ENCODE measurements at places on chromosomes 7 and 10. TPM values are rescaled to one million over a fixed set of nuclear protein-coding genes. Genes with fewer than 3 reads are reported as not detected.

GRCh38 chr7:112414855-112415490 lies 35.3 kb upstream of the IFRD1 start:
- peaks cover 16% of the 10 kb centered on the region for H3K4me1 ChIP-seq
- no peak overlapping the region for H3K4me3 ChIP-seq
- no peaks in the 10 kb centered on the region for H3K27me3 ChIP-seq
- DNase-seq = no peak

DNA sequence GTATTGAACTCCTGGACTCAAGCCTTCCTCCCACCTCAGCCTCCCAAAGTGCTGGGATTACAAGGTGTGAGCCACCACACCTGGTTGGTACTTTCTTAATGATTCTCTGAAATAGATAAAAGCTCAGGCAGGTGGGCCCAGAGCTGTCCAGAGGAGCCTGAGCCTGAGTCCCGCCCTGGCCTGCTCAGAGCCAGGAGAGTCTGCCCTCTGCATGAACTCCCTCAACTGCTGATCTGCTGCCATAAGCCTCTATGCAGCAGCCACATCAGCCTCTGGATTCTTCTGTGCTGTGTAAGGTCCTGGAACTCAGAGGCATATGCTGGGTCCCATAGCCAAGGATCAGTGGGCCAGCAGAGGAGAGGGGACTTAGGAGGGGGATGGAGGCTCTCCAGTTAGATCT lies 23.1 kb upstream of the DDIT4 start:
- H3K27ac ChIP-seq = peak overlapping the region; percentile 74
- H3K36me3 ChIP-seq = no peaks in the 10 kb centered on the region
- no peak overlapping the region for H3K4me3 ChIP-seq

GRCh38 chr10:48768144-48768766 lies 83.6 kb downstream of the WDFY4 start:
- DNase-seq = no peak
- H3K4me1 ChIP-seq = no peaks in the 10 kb centered on the region
- no peak overlapping the region for H3K27ac ChIP-seq

- no peak overlapping the region for H3K27ac ChIP-seq
- peaks cover 39% of the 10 kb centered on the region for H3K27me3 ChIP-seq
- DNase-seq = no peak
- peak overlapping the region; percentile 54 for H3K4me3 ChIP-seq
- peaks cover 51% of the 10 kb centered on the region for H3K4me1 ChIP-seq
These were observed 1.0 kb downstream of the NPM3 start for GRCh38 chr10:101781984-101782810.

GRCh38 chr7:42886129-42886528 lies 25.7 kb downstream of the C7orf25 start:
- H3K36me3 ChIP-seq = no peaks in the 10 kb centered on the region
- H3K4me3 ChIP-seq = no peak overlapping the region
- H3K27me3 ChIP-seq = no peaks in the 10 kb centered on the region
- peaks cover 9% of the 10 kb centered on the region for H3K4me1 ChIP-seq
- no peak overlapping the region for H3K27ac ChIP-seq

GRCh38 chr7:148935451-148935850 lies 51.4 kb upstream of the EZH2 start:
- no peaks in the 10 kb centered on the region for H3K27me3 ChIP-seq
- DNase-seq = no peak
- H3K4me3 ChIP-seq = no peak overlapping the region
- no peak overlapping the region for H3K27ac ChIP-seq
- no peaks in the 10 kb centered on the region for H3K4me1 ChIP-seq

- H3K27me3 ChIP-seq = no peaks in the 10 kb centered on the region
- H3K4me1 ChIP-seq = no peaks in the 10 kb centered on the region
- DNase-seq = no peak
- H3K36me3 ChIP-seq = no peaks in the 10 kb centered on the region
These were observed 279.9 kb upstream of the SORCS1 start for GRCh38 chr10:107444443-107444842.

DNA sequence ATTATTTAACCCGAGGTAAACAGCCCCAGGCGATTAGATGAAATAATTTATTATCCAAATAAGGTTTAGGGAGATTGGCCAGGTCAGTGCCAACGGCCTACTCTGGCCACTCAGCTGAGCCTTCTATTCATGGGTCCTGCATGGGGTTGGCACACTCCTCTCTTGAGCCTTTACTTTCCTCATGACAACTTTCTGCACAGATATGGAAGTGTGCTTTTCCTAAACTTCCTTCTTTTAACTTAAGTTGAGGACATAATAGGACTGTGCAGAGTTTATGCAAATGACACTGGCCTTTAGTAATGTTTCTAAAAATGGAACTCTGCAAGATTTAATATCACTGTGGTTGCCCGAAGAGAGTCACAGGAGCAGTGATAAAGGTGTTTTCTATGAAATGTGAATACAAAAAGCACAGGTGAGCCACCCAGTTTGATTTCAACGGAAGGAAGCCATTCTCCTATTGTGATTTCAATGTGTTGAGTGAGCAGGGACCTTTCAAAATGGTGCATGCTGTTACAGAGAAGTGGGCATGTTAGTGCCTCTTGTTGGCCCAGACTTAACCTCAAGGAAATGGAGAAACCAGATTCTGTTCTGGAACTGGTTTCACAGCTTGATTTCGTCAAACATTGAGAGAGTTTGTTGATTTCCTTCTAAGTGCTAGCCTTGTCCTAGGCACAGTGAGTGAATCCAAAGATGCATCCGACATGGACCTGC lies 55.7 kb downstream of the LYZL2 start:
- no peaks in the 10 kb centered on the region for H3K27me3 ChIP-seq
- H3K4me3 ChIP-seq = no peak overlapping the region
- no peaks in the 10 kb centered on the region for H3K4me1 ChIP-seq
- H3K36me3 ChIP-seq = no peaks in the 10 kb centered on the region
- H3K27ac ChIP-seq = no peak overlapping the region
- no peak for DNase-seq

DNA sequence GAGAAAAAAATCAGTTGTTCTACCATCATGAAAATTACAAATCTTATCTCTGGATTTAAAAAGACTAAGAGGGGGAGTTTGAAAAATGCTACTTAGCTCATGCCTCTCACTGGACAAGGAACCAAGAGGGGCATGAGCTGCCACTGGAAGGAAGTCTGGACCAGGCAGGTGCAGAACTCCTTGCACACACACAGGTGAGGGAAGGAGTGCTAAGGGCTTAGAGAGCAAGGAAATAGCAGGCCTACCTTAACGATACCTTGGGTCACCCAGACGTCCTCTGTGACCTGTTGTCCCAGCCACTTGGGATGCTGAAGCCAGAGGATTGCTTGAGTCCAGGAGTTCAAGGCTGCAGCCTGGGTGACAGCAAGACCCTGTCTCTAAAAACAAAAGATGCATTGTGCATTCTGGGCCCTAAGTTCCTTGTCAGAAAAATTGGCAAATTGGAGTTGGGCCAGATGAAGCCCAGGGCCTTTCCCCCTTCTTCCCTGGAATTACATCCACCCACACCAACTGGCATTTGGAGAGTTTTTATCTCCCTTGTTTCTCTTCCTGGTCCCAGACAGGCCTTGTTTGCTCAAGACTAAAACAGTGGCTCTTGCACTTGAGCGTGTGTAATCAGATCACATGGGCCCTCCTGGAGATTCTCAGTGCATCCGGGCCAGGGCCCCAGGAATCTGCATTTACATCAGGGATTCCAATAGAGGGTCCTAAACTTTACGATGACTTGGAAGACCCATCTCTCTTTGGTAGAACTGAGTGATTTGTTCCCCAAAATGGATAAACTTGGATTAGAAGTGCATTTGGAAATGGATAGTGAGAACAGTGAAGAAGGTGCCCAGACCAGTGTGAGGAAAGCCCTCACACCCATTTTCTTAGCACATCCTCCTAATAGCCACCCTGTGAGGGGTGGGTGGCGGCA lies 3.0 kb downstream of the DDIT4 start:
- peaks cover 10% of the 10 kb centered on the region for H3K27me3 ChIP-seq
- DNase-seq = no peak
- peak overlapping the region; percentile 99 for H3K27ac ChIP-seq
- peaks cover 62% of the 10 kb centered on the region for H3K4me1 ChIP-seq

GRCh38 chr10:69401416-69401815 lies 15.3 kb downstream of the TACR2 start:
- DNase-seq = no peak
- H3K36me3 ChIP-seq = peaks cover 51% of the 10 kb centered on the region
- H3K4me1 ChIP-seq = no peaks in the 10 kb centered on the region
- no peaks in the 10 kb centered on the region for H3K27me3 ChIP-seq
- H3K4me3 ChIP-seq = no peak overlapping the region

GRCh38 chr7:93890041-93890463 lies 501 bp downstream of the TFPI2 start:
- no peaks in the 10 kb centered on the region for H3K36me3 ChIP-seq
- H3K4me1 ChIP-seq = peaks cover 5% of the 10 kb centered on the region
- no peak for DNase-seq
- H3K27me3 ChIP-seq = peaks cover 40% of the 10 kb centered on the region

DNA sequence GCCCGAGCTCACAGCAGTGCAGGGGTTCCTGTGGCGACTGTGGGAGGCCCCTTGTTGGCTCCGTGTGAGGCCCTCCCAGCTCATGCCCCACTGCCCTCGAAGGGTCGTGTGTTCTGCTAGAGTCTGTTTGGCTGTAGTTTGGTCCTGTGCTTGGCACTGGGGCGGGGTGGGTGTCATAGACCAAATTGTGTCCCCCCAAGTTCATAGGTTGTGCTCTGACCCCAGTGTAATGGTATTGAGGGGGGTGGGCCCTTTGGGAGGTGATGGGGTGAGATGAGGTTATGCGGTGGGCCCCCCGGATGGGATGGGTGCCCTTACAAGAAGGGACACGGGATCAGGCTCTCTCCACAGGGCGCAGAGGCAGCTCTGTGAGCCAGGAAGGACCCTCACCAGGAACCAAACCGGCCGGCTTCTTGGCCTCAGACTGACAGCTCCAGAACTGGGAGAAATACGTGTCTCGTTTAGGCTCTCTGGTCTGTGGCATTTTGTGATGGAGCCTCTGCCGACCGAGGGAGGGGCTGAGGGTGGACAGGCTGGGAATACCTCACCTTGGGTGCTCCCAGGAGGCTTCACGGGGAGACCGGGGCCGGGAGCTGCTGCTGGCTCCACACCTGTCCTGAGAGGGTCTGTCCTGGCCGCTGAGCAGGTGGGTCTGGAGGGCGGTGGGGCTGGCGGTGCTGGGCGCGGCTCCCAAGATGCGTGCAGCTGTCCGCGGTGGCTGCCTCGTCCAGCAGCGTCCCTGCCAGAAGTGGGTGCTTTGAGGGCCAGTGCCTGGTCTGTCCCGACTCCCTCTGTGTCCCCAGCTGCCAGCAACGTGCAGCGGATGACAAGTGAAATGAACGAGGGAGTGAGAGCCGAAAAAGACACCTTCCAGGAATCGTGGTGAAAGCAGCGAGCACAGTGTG lies 89.4 kb downstream of the INPP5A start:
- no peaks in the 10 kb centered on the region for H3K36me3 ChIP-seq
- no peaks in the 10 kb centered on the region for H3K27me3 ChIP-seq
- H3K4me1 ChIP-seq = peaks cover 61% of the 10 kb centered on the region
- no peak overlapping the region for H3K27ac ChIP-seq

GRCh38 chr7:6730343-6730633 lies 23.5 kb upstream of the ZNF12 start:
- DNase-seq = no peak
- peaks cover 19% of the 10 kb centered on the region for H3K36me3 ChIP-seq
- H3K27ac ChIP-seq = no peak overlapping the region

DNA sequence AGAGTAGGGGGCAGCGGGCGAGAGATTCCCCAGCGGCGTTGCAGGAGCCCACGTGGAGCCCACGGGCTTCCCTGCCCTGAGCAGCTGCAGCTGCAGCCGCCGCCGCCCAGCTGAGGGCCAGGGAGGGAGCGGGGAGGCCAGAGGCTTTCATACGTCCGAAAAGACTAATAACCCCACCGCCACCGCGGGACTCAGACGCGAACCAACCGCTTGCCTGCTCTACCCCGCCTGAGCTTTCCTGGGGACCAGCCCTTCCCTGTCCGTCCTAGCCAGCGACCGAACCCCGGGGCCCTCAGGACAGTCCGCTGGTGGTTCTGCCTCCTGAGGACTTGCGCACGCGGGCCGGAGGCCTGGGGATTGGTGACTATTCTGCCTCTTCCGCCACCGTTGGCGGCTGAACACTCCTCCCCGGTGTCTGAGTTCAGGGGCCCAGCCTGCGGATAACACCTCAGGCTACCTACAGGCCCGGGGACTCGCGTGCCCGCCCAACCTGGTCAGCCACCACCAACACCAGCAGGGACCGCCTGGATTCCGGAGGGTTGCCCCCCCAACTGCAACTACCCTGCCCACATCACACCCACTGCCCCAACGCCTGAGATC lies 18.4 kb downstream of the IFT22 start:
- DNase-seq = no peak
- no peaks in the 10 kb centered on the region for H3K4me1 ChIP-seq
- peaks cover 59% of the 10 kb centered on the region for H3K27me3 ChIP-seq

GRCh38 chr10:109967739-109968088 lies 40.1 kb upstream of the ADD3 start:
- H3K27me3 ChIP-seq = no peaks in the 10 kb centered on the region
- DNase-seq = no peak
- H3K27ac ChIP-seq = no peak overlapping the region

GRCh38 chr10:131690805-131691239 lies 210.0 kb upstream of the PPP2R2D start:
- H3K36me3 ChIP-seq = no peaks in the 10 kb centered on the region
- no peaks in the 10 kb centered on the region for H3K4me1 ChIP-seq
- DNase-seq = no peak
- H3K27ac ChIP-seq = no peak overlapping the region
- no peak overlapping the region for H3K4me3 ChIP-seq
- no peaks in the 10 kb centered on the region for H3K27me3 ChIP-seq

- H3K4me3 ChIP-seq = no peak overlapping the region
These were observed 470.1 kb upstream of the NRP1 start for GRCh38 chr10:33804584-33804983.

Gene TFPI2
- total RNA-seq = 12.5 TPM

Gene INPP5A
- total RNA-seq = 11.0 TPM

Gene LDB3
- total RNA-seq = 0.38 TPM

Gene PON1
- 11.7 TPM for total RNA-seq

Gene MACROH2A2
- 10.7 TPM for total RNA-seq

Gene CXCL12
- total RNA-seq = 56.5 TPM

Gene CRHR2
- total RNA-seq = under 0.01 TPM

Gene MOGAT3
- total RNA-seq = not detected

Gene RAMP3
- total RNA-seq = 5.2 TPM

Gene THSD7A
- 1.5 TPM for total RNA-seq
